ENCODE measurements at places on chromosomes 16 and 17.

- no peak for DNase-seq
Observed at GRCh38 chr17:71764505-71764904, 356.3 kb upstream of the SOX9 start.

DNA sequence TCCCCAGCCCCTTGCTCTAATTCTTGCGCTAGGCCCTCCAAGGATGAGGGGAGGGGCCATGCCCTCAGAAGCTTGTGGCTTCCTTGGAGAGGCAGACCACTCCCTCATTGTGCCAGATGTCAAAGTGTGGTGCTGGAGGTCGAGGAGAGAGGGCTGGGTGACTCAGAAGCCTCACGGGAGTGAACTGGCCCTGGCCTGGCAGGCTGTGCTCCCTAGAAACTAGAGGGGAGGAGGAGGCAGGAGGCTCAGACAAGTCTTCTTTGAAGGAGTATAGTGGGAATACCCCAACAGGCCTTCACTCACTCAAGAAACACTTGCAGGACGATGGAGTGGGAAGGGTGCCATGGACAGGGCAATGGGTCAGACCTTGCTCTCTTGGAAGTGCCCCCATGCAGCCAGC is 18.5 kb downstream of the ANKRD40 start:
- no peak for DNase-seq

DNA sequence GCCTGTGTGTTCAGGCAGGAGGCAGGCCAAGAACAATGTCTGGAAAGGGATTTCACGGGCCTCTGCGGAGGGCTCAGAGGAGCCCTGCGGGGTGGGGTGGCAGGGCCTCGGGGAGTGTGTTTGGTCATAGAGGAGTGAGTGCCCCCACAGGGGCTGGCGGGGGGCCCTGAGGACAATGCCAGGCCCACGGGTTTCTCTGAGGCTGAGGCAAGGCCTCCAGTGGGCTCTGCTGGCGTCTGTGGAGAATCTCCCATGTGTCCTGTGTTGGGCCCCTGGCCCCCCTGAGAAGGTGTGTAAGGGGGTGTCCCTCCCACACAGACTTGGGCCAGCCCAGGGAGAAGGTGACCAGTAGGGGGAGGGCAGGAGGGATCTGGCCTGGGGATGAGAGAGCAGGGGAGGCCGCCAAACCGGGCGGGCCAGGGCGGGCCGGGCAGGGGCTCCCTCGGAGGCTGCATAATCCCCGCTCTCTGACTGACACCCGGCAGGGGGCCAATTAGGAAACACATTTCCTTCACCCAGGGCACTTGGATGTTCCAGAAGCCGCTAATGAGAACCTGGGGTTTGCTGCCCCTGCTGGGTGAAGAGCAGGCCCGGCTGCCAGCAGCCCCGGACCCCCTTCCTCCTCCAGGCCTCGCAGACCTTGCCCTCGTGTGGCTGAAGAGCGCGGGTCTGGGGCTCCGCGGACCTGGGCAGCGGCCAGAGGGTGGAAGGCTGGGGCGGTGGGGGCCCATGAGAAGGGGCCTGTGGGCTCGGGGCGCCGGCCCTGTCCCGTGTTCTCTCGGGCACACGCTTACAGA is 204.2 kb downstream of the NTN1 start:
- no peak for DNase-seq

DNA sequence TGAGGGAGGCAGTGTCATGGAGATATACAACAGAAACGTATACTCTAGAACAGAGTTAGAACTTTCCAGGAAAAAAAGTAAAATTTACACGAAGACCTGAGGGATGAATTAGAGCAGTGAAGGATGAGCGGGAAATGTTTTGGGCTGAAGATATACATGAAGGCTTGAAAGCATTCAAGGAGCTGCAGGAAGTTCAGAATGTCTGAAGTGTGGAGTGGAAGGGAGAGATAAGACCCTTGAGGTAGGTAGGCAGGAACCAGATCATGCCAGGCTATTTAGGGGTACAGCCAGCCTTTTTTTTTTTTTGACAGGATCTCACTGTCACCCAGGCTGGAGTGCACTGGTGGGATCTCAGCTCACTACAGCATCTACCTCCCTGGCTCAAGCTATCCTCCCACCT is 3.2 kb upstream of the NLK start:
- DNase-seq, result no peak

GRCh38 chr16:4709481-4709880 is 16.1 kb downstream of the NUDT16L1 start:
- DNase-seq, result no peak

DNA sequence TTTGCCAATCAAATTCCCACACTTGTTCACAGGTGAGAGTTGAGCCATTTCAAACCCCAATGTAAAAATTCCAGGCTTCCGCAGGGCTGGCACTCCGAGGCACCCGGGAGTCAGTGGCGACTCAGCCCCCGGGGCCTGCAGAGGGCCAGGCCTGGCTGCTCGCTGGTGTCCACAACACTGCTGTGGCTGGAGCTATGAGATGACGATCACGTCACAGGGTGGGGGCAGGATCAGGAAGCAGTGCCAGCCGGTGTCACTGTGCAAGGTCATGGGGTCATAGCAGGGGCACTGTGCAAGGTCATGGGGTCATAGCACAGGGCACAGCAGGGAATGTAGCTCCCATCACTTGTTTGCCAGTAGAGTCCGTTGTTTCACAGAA is 7.8 kb downstream of the VPS4A start:
- no peak for DNase-seq

- no peak for DNase-seq
Observed at GRCh38 chr16:56647641-56648431, 3.9 kb upstream of the MT1B start.

- DNase-seq, result no peak
Observed at GRCh38 chr17:28700830-28701492, 10.7 kb downstream of the PROCA1 start.

All from NCI-H2081 (cell line).